ENCODE measurements at places on chromosomes 1 and 21.
A peak's percentile ranks its signal among the peaks of the same experiment; 100 is the strongest.

DNA sequence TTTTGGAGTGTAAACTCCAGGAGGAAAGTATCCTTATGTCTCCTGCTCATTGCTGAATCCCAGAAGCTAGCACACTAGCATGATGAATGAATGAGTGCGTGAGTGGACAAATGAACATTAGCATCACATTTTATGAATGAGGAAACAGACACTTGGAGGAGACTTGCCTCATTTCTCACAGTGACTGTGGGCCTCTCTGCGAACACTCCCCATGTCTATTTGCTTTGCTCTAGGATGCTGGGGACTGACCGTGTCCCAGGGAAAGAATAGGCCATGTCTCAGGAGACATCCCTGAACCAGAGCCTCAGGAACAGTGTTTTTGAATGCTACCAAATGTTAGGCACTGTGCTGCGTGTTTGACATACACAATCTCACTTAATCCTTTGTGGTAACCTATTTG lies 140.9 kb downstream of the OMA1 start:
- DNase-seq = no peak

- DNase-seq = no peak
Measured at GRCh38 chr1:89755591-89755990, 65.2 kb upstream of the LRRC8D start.

DNA sequence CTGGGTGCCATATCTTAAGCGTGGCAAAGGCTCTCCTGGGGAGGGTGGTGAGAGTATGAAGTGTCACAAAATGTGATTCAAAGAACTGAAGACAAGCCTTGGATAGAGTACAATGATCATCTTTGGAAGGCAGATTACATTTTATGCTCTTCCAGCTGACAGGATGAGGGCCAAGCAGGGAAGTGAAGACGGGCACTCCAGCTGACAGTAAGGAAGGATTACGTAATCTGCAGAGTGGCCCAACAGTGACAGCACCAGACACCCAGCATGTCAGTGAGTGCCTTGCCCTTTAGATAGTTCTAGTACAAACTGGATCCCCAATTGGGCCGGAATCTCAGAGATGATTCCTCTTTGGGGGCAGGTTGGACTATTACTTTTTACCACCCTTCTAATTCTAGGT lies 52.7 kb downstream of the UBE2T start:
- DNase-seq = no peak

GRCh38 chr21:42580793-42581321 lies 67.2 kb downstream of the SLC37A1 start:
- no peak for DNase-seq

GRCh38 chr1:18466676-18467075 lies 14.1 kb upstream of the KLHDC7A start:
- DNase-seq = no peak

GRCh38 chr1:164604541-164604940 lies 45.6 kb downstream of the PBX1 start:
- peak; percentile 63 for DNase-seq
